ENCODE measurements at places on chromosomes 2 and 18. TPM values are rescaled to one million over a fixed set of nuclear protein-coding genes. Genes with fewer than 3 reads are reported as not detected.

The VWA3B gene
- total RNA-seq, result not detected

The ADCYAP1 gene
- total RNA-seq, result not detected

The NT5DC4 gene
- not detected for total RNA-seq

The FAP gene
- total RNA-seq, result not detected

The BCL11A gene
- total RNA-seq, result 0.15 TPM

The DUSP19 gene
- total RNA-seq, result 3.5 TPM

The CDK15 gene
- total RNA-seq, result not detected

The COL4A3 gene
- not detected for total RNA-seq

All from CD8-positive, alpha-beta memory T cell (primary cell).